Cerebellum (tissue), 4 donors: ENCODE measurements at places on chromosomes 12 and 14.

DNA sequence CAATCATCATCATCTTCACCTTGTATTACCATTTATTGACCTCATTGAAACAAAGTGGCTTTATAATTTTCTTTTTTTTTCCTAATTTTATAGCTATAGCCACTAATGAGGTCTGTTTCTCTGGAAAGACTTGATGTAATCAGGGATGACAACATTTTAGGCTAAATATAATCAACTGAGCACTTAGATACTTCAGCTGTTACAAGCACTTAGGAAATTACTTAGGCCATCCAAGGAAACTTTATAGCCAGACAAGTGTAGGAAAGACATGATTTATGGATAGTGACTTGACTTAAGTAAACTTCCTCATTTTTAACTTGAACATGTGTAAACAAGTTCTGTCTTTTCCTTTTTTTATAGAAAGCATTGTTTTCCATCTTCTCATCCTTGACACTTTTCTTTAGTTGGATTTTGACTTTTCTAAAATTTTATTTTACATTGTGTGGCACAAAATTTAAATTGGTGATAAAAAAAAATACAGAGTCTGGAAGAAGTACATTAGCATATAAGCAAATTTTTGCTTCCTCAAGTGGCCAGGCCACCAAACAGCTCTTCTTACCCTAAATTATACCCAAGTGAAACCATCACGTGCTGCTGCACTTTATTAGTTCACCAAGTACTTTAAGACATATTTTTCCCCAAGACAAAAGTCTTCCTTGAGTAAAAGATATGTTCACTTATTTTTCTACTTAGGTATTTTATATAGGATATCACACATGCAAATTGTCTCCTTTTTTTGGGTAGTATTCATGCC lies 15.1 kb downstream of the CPNE8 start:
- no peak for DNase-seq

- no peak for DNase-seq
These were observed 40.1 kb downstream of the ANO2 start for GRCh38 chr12:5904969-5905368.

GRCh38 chr12:10716704-10717315 lies 6.3 kb downstream of the YBX3 start:
- DNase-seq = no peak

DNA sequence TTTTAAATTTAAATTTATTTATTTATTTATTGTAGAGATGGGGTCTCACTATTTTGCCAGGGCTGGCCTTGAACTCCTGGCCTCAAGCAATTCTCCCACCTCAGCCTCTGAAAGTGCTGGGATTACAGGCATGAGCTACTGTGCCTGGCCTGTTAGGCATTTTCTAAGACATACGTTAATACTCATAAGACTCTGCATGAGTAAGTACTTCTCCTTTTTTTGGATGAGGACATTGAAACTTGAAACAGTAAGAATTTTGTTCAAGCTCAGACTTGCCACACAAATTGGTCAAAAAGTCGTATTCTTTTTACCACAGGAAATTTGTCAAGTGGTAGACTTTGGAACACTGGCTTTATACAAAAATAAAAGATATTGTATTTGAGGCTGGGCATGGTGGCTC lies 187.4 kb upstream of the RASSF8 start:
- DNase-seq = no peak

DNA sequence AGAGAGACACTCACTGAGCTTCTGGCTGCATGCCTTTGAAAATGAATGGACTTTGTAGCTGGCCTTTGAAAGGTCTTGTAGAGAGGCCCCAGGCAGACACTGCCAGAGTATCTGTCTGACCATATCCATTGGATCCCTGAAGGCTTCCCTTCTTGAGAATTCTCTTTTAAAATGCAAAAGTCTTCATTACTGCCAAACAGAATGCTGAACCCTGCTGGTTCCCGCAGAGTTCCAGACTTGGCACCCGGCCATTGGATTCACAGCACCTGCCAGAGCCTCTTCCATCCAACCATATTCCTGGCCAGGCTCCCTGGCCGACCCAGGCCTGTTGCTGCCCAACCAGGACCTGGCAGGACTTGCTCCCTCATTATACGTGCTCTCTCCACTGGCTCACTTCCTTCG lies 182.5 kb downstream of the GXYLT1 start:
- peak; percentile 75 for DNase-seq

DNA sequence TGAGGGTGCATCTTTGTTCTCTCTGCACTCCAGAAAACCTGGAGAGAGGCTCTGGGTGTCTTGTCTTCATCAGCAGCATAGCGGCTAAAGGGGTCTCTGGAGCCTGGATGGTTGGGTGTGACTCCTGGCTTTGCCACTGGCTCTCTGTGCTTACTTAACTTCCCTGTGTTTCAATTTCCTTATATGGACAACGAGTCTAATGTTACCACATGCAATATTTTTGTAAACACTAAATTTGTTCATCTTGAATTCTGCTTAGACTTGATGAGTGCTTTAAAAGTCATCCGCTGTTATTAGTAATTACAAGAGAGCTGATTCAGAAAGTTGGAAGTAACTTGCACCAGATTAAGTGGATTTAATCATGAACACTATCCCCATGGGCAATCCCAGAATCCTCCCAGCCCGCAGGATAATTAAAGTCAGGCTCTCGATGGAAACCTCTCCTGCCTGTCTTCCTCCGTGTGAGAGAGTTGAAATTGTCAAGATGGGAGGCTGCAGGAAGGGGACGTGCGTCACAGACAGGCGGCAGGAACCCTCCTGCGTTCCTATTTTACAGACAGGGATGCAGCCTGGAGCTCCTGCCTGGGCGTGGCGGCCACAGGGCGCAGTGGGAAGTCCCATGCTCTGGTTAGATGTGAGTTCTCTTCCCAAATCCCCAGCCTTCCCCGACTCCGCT lies 201.2 kb downstream of the TTC8 start:
- DNase-seq = no peak

GRCh38 chr12:66379616-66380015 lies 77.3 kb downstream of the HELB start:
- DNase-seq = no peak

GRCh38 chr12:118034429-118035189 lies 18.1 kb downstream of the RFC5 start:
- peak; percentile 66 for DNase-seq

GRCh38 chr12:6148061-6148460 lies 23.6 kb upstream of the VWF start:
- no peak for DNase-seq

DNA sequence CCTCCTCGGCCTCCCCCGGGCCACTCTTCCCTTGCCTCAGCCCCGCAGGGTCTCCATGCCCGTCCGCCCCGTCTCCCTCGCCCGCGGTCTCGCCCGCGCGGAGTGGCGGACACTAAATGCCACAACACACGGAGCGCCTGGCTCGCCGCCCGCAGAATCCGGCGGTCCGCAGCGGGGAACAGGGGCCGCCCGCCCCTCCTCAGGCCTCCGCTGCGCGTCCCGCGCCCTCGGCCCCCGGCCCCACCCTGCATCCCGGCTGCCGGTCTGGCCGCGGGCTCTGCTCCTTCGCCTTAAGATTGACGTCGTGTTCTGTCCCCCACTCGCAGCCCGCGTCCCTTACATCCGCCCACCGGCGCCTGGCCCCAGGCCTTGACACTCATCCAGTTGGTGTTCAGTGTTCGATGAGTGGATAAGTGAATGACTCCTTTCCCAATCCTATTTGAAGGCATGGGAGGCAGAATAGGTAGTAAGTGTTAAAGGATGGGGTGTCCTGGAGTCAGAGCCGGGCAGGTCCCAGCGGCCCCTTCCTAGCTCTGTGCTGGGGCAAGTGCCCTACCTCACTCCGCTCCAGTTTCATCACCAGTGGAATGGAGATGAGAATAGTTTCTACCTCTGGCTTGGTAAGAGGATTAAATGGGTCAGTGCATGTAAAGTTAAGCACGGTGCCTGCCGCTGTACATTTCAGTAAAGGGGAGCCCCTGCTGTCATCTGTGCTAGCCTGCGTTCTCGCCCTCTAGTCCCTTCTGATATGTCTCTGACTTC lies 622 bp downstream of the TECPR2 start:
- DNase-seq = peak; percentile 41

- no peak for DNase-seq
These were observed 26.9 kb downstream of the BATF start for GRCh38 chr14:75549169-75549568.

- peak; percentile 76 for DNase-seq
These were observed 49.9 kb downstream of the PTHLH start for GRCh38 chr12:27922531-27923139.

DNA sequence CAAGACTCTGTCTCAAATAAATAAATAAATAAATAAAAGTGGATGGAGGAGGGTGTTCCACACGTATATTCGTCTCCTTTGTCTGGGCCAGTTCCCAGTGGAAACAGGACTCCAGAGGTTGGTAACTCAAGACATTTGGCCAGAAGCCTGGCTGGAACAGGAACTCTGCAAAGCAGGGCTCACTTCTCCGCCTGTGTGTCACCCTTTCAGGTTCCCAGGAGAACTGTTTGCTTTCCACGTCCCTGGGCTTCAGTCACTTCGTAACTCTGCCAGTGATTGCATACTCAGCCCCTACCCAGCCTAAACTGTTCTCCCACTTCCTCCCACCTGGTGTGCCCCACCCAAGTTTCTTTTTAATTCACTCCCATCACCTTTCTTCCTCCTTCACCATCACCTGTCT lies 7.0 kb upstream of the UBE2N start:
- DNase-seq = no peak

DNA sequence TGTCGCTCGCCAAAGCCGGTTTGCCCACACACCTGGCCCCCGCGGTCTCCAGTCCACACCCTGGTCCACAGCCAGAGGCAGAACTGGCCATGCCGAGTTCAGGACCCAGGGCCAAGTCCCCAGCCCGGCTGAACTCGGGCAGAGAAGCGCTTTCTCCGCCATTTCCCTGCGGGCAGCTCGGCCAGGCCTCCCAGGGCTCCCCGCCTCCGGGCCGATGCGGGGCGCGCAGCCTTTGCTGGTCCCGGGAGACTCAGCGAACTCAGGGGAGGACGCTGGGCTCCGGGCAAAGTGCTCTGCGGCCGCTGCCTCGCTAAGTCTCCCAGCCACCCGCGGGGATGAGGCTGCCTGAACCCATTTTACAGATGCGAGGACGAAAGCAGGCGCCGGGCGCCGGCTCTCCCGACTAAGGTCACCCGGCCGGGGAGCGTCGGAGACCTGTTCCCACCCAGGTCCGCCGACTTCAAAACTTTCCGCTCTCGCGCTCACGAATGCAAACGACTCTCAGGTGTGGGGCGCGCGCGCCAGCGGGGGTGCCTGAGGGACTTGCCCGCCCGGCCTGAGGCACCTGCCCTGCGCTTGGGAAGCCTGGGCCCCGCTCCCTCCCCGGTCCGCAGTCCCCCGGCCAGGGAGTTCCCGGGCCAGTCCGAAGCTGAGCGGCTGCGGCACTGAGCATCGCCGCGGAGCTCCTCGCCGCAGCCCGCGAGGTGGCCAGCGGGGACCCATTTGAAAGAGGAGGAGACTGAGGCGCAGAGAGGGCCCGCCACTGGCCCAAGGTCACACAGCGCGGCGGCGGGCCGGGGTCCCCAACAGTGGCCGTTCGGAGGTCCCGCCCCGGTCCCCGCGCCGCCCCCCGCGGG lies 627 bp downstream of the TESC start:
- no peak for DNase-seq

GRCh38 chr12:67080637-67081036 lies 188.5 kb upstream of the CAND1 start:
- DNase-seq = no peak

- peak; percentile 96 for DNase-seq
These were observed 54.3 kb downstream of the GALNT9 start for GRCh38 chr12:132275110-132275531.

DNA sequence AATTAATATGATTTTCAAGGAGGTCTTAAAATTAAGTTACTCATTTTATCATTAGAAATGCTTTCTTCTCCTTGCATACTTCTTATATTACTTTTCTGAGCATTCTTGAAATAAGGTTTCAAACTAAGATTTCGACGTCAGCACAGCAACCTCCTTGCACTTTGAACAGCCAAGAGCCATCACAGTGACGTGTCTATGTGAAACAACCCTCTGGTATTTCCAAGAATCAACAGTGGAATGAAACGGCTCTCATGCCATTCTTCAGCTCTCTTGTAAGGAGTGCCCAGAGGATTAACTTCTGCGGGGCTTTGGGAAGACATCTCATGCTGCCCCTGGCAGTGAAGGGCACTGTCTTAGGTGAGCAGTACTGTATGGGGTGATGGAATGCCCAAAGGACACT lies 109.2 kb downstream of the EFCAB11 start:
- no peak for DNase-seq

DNA sequence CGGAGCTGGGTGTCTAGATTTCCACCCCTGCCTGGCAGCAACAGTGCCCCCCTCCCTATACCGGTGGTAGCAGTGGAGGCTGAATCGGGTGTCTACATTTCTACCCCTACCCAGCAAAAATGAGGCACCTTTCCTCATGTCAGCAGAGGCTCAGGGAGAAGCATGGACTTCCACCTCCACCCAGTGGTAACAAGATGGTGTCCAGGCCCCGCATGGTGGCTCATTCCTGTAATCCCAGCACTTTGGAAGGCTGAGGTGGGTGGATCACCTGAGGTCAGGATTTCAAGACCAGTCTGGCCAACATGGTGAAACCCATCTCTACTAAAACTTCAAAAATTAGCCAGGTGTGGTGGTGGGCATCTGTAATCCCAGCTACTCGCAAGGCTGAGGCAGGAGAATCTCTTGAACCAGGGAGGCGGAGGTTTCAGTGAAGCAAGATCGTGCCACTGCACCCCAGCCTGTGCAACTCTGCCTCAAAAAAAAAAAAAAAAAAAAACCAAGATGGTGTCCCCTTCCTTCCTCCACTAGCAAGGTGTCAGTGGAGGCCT lies 35.5 kb upstream of the OR5AU1 start:
- no peak for DNase-seq

- DNase-seq = no peak
These were observed 74.7 kb downstream of the NOC4L start for GRCh38 chr12:132218915-132219314.

- peak; percentile 81 for DNase-seq
These were observed 10.6 kb upstream of the PYGL start for GRCh38 chr14:50954811-50955372.

DNA sequence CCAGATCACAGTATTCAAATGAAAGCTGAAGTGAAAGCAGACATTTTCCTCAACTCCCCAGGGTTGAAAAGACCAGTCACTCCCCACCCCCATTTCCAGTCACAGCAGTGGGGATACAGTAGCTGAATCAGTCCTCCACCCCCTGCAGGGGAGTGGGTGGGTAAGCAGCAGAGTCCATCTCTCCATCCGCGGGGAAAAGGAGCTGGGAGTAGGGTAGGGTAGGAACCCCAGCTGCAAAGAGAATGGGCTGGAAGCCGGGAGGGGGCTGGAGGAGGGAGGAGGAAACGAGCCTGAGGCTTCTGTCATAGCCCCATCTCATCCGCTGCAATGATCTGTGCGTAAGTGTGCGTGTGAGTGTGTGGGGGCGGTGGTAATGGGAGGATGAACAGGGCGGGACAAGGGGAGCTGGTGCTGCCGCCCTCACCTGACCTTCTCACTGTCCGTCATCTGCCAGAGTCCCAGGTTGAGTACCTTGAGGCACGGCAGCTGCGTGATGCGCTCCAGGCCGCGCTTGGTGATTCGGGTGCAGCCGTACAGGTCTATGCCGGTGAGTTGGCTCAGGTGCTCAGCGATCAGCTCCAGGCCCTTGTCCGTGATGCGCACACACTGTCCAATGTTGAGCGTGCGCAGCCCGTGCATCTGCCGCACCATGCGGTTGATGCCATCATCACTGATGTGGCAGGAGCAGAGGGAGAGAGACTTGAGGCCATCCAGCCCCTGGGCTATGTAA lies 1.8 kb downstream of the FBXL14 start:
- peak; percentile 53 for DNase-seq

- no peak for DNase-seq
These were observed 22.8 kb upstream of the CEBPE start for GRCh38 chr14:23141706-23142444.

- no peak for DNase-seq
These were observed 74.5 kb downstream of the TMCC3 start for GRCh38 chr12:94575645-94576403.

GRCh38 chr12:6774499-6775062 lies 2.3 kb downstream of the LAG3 start:
- DNase-seq = no peak
